ENCODE measurements at places on chromosomes 5 and 9. TPM values are rescaled to one million over a fixed set of nuclear protein-coding genes. Genes with fewer than 3 reads are reported as not detected.

GRCh38 chr9:34321451-34321850, 7.6 kb downstream of the KIF24 start:
- DNase-seq = no peak

DNA sequence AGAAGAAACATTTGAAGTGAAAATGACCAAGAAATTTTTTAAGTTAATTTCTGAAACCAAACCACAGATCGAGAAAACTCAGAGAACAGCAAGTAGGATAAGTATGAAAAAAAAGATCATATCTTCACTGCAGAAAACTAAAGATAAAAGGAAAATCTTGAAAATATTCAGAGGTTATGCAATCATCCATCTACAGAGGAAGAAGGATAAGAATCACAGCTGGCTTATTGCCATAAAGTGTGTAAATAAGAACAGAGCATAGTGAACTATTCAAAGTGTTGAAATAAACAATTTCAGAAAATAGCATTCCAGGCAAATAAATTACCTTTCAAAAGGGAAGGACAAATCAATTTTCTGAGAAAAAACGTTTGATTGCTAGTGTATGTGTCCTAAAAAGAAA, 1191.7 kb upstream of the CDH6 start:
- no peak for DNase-seq

DNA sequence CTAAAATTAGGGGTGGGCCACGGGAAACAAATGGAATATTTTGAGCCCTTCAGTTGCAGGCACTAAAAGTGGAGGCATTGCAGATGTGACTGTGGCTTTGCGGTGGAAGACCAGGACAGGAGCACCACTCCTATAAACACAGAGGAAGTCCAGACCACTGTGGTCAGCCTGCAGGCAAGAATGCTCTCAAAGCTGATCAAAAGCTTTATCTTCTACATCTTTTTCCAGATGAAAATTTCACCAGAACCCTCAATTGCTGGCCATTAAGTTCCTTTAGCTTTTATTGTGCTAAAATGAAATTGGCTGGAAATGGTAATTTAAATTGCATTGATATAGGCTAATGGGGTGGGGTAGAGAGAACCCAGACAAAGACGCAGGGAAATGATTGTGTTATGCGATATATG, 208.8 kb downstream of the ERCC6L2 start:
- DNase-seq = no peak

DNA sequence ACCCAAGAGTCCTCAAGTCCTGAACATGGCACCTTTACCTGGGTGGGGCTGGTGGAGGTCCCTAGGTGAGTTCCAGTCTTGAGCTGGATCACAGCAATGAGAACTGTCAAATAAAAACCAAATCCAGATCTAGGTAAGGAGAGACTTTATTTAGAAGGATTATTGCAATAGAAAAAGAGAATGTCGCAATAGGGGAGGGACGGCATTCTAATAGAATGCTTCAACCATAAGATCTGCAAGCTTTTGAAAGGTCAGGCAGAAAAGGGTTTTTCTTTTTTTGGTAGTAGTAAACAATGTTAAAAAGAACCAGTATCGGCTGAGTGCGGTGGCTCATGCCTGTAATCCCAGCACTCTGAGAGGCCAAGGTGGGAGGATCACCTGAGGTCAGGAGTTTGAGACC, 5.2 kb upstream of the GCNT1 start:
- DNase-seq = no peak

DNA sequence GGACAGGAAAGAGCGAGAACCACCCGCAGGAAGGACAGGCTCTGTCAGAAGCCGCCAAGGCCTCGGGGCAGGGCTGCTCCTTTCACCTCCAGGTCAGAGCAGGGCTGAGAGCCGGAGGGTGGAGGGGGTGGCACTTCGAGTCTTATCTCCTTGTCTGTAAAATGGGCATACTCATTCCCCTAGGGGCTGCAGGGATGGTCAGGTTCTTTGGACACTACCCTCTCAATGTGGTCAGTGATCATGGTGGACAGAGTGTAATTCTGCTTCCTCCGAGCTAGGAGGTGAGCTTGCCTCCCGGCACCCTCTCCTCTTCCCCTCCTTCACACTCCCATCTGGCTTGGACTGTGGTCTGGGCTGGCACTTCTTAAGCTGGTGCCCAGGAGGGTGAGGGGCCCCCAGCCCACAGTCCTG, 39.6 kb downstream of the RGS3 start:
- DNase-seq = no peak

DNA sequence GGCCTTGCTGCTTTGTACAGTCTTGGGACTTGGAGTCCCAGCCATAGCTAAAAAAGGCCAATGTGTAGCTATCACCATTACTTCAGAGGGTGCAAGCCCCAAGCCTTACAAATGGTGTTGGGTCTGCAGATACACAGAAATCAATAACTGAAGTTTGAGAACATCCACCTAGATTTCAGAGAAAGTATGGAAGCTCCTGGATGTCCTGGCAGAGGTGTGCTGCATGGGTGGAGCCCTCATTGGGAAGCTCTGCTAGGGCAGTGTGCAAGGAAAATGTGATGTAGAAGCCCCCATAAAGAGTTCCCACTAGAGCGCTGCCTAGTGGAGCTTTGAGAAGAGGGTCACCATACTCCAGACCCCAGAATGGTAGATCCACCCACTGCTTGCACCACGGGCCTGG, 626.7 kb upstream of the COX7C start:
- DNase-seq = no peak

- no peak for DNase-seq
Measured at GRCh38 chr5:172165465-172165864, 22.6 kb downstream of the STK10 start.

RNF180 gene
- 12.9 TPM for total RNA-seq
